ENCODE measurements at places on chromosomes 6 and 20. TPM values are rescaled to one million over a fixed set of nuclear protein-coding genes. Genes with fewer than 3 reads are reported as not detected.
A peak's percentile ranks its signal among the peaks of the same experiment; 100 is the strongest.

- DNase-seq: no peak
These were observed 21.1 kb upstream of the SNX14 start for GRCh38 chr6:85614780-85615179.

DNA sequence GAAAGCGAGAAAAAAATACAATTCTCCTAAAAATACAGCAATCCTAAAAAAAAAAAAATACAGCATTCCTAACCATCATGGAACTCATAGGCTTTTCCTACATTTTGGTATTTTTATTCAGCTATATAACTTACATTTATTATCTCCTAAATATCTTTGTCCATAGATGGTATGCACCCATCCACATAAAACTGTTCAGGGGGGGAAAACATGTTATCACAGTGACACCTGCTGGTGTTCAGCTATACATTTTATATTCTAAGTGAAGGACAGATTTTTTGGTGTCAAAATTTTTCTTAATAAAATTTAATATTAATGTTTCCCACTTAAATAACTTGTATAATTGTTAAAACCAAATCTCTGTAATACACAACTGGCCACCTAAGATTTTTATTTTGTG, 58.0 kb downstream of the BLOC1S5 start:
- DNase-seq: no peak

GRCh38 chr6:168578036-168578435, 137.1 kb downstream of the SMOC2 start:
- peak; percentile 19 for DNase-seq

Gene CAP2
- 9.6 TPM for total RNA-seq

GRCh38 chr6:50116797-50117542, 67.2 kb upstream of the DEFB112 start:
- DNase-seq: no peak

- no peak for DNase-seq
These were observed 602.5 kb upstream of the CDH4 start for GRCh38 chr20:60649541-60649940.

GRCh38 chr6:128508588-128509296, 11.7 kb downstream of the PTPRK start:
- DNase-seq: no peak

GRCh38 chr6:110800839-110801196, 14.5 kb downstream of the CDK19 start:
- no peak for DNase-seq

GRCh38 chr6:136790411-136791295, 1.6 kb downstream of the MAP3K5 start:
- no peak for DNase-seq

- no peak for DNase-seq
These were observed 94.3 kb downstream of the PHACTR3 start for GRCh38 chr20:59698598-59698997.

DNA sequence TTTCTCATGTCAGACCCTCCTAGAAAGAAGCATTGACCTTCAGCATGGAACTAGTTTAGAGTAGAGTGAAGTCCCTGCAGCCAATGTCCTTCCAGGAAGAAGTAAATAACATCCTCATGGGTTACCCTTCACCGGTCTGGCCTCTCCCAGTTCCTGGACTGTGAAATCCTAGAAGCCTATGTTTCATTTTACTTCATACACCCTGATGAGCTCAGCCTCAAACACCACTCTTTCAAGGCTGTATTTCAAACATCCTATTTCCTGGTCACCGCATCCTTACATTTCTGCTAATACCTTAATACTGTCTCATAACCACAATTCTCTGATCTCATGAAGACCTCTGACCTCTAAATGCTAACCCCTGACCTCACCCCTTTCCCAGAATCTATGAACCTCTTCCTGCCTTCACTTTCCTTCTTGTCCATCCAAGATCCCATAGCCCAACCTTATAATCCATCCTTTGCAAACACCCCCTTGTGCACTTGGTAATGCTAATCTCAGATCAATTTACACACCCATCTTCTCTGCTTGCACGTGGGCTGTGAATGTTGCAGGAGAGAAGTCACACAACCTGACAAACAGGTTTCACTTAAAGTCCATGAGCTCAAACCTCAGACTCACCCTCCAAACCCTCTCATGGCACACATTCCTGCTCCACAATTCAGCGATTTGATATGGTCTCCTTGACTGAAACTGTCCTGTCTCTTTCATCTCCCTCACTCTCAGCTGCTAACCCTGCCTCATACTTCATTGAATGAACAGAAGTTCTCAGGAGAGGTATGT, 30.2 kb downstream of the SLC2A10 start:
- no peak for DNase-seq

DNA sequence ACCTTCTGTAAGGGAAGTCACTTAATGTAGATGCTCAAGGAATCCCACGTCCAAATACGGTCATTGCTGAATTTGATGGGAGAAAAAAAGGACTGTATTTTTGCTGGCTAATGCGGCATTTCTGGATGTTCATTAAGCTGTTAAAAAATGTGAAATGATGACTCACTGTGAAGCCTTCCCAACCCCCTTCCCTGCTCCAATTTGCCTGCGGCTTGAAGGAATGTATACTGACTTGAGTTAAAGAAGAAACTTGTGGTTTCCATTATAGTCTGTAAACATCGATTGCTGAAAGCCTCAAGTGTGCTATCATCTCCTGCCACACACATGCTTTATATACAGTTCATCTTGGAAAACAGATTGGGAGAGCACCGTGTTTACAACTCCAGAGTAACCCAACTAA, 249.1 kb upstream of the JAG1 start:
- DNase-seq: no peak

DNA sequence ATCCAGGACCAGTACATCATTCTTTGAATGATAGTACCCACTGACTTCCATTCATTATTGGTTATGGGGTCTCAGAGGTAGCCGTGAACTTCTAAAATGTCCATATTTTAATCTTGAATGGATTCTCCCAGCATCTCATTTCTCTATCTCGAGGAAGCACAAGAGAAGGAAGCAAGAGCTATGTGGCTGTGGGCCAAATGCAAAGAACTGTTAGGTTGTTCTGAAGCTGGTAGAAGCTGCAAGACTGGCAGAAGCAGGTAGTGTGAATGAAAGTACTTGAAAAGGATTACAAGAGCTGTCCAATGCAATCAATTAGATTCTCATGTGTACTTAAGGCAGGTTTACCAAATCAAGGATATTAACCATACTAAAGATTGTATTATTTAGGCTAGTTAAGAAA, 1131.8 kb downstream of the GRIK2 start:
- no peak for DNase-seq

Gene TGM2
- 92.8 TPM for total RNA-seq

DNA sequence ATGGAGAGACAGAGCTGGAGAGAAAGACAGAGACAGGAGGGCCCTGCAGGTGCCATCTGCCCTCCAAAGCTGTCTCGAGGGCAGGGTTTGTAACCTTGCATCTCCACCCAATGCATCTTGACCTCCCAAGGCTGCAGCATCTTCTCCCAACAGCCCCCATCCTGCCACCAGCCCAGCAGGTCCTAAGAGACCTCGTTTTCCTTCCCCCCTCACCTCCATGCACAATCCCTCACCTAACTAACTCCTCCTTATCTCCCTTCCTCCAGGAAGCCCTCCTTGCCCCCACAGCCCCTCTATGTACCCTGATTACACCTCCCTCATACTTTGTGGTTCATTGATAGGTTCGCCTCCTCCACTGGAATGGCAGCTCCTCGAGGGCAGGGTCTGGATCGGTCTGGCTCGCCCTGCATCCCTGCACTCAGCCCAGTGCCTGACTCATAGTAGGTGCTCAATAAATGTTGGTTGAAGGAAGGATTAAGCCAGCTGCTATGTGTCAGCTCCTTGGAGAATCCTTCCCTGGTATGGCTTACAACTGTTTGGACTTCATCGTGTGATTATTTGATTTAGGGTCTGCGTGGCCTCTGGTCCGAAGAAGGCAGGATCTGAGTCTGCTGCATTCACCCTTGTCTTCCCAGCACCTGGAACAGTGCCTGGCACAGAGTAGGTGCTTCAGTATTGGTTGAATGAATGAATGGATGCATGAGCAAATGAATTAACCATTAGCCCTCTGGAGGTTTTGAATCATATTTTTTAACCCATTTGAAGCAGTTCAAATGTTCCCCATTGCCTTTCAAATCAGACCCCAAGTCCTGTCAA, 105.6 kb upstream of the PTPN1 start:
- DNase-seq: no peak

Gene ADAM33
- total RNA-seq: 119 TPM

Gene THEMIS
- total RNA-seq: 5.6 TPM

- DNase-seq: no peak
These were observed 36.0 kb downstream of the STK35 start for GRCh38 chr20:2137552-2138201.

DNA sequence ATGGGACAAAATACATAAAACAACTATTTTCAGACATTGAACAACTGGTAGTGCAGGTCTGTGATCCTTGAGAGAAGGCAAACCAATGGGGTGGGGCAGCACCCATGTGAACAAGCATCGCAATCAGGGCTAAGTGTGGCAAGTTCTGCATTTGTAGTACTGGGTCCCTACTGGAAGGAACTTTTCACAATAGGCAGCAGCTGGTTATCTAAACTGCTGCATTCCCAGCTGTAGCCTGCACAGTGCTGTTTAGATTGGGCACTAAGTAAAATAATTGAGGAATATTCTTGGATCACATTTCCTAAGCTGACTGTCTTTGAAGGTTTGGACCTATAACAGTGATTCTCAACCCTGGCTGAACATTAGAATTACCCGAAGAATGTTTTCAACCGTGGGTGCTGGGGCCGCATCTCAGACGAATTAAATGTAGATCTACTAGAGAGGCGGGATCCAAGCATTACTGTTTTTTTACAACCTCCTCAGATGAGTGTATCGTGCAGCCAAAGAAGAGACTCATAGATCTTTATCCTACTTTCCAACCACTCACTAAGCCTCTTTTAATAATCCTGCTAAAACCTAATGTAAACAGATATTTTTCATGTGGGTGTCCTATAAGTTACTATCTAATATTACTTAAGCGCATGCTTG, 12.4 kb upstream of the MAP3K4 start:
- no peak for DNase-seq

GRCh38 chr6:156731396-156731795, 45.8 kb upstream of the ARID1B start:
- no peak for DNase-seq

DNA sequence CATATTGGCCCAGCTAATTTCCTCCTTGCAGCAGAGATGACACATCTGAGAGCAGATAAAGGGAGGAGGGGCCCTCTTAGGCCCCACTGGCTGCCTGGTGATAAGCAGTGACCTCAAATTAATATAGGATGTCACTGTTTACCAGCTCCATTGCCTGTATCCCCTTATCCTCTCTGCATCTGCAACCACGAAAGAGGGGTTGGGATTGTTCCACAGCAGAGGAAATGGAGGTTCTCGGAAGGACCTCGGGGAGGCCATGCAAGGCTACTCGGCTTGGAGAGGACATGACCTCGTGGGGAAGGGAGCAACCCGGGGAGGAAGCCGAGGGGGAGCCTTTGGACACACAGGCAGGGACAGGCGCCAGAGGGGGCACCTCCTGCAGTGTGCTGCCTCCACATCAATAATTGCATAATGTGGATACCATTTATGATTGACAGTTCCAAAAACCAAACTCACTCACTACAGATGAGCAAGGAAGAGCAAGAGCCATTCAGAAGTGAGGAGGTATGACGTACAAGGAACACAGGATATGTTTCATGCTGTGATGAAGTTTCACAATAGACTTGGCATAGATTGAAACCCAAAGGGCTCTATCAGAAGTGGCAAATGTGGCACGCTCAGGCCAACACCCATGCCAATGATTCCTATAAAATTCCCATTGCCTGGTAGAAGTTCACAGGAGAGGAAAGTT, 177.2 kb upstream of the RNF24 start:
- no peak for DNase-seq

DNA sequence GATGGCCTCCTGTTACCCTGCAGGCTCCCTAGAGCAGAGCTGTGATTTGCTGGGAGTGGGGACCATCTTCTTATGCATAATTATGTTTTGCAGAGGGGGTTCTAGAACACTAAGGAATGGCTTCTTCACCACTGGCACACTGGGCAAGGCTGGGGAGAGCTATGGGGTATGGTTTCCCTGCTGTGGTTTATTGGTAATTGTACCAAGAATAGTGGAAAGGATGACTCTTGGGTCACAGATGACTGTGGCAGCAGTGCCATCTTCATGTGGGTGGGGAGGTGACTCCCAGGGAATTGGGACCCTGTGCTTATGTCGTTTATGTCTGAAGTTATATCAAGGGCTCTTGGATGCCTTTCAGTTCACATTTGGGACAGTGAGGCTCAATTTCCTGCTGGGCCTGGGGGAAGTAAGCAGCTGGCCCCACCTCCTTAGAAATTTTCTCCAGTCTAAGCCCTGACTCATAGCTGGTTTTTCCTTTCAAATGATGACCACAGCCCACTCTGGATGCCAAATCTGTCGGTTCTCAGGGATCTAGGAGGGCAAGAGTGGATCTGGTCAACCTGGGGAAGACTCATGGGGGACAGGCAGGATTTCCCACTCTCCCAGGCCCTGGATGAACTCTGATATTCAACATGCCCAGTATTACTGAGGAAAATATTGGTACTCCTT, 230.8 kb downstream of the LRFN2 start:
- DNase-seq: peak; percentile 42

DNA sequence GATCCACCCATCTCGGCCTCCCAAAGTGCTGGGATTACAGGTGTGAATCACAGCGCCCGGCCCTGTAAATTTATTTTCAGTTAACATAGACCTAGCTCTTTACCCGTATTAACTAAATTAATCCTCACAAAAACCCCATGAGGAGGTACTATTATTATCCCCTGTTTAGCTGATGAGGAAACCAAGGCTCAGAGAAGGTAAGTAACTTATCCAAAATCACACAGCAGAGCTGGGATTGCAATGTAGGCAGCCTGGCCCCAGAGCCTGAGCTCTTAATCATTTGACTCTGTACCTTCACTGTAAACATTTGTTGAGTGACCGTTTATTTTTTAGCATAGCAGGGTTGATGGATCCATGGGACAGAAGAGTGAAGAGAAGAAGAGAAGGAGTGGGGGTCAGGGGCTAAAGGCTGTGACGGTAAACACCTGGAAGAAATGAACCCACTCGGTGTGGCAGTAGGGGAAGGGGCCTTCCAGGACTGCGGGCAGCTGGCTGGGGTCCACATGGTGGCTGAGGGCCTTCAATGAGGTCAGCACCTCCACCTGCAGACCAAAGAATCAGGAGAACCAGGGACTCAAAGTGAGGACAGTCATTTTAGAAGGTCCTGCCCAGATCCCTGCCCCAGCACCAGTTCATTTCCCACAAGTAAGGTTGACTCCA, 35.2 kb downstream of the KIAA1755 start:
- no peak for DNase-seq

Gene CHRNA4
- 0.25 TPM for total RNA-seq

Measured in vagina (tissue), 2 donors.